ENCODE measurements at places on chromosomes 2 and 18. TPM values are rescaled to one million over a fixed set of nuclear protein-coding genes. Genes with fewer than 3 reads are reported as not detected.

PAX8 gene
- 1.3 TPM for total RNA-seq

FEV gene
- total RNA-seq, result not detected

SERPINB5 gene
- total RNA-seq, result not detected

NEB gene
- total RNA-seq, result 74.9 TPM

DNA sequence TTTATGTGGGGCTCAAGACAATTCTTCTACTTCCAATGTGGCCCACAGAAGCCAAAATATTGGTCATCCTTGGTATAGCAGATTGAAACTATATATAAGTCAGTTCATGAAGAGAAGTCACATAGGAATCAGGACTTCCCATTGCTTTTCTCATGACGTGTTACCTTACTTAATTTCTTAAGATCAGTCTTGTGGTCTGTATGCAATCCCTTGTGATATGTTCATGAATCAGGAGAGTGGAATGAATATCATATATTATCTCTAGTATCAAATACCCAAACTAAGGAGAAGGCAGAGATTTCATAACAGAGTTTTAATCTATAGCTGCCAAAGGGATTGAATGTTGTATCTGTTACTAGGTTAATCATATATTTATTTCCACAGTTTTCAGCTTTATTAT, 1390.4 kb downstream of the SUCLG1 start:
- DNase-seq, result no peak

GRCh38 chr2:65326276-65326675, 98.6 kb downstream of the ACTR2 start:
- DNase-seq, result no peak

- no peak for DNase-seq
These were observed 47.8 kb downstream of the LRRTM1 start for GRCh38 chr2:80256782-80257167.

GRCh38 chr2:207501802-207502576, 27.8 kb upstream of the CREB1 start:
- DNase-seq, result no peak

DNA sequence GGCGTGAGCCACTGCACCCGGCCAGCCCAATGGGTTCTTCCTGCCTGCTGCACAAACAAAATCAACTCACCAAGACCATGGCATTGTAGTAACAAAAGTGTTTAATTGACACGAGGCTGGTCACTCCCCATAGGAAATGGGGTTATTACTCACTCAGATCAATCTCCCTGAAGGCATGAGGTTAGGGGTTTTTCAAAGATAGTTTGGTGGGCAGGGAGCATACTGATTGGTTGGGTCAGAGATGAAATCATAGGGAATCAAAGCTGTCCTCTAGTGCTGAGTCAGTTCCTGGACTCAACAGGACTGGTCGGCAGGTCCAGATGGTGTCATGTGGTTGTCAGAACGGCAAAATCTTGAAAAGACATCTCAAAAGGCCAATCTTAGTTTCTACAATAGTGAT, 122.1 kb downstream of the TMEM17 start:
- no peak for DNase-seq

GRCh38 chr2:127541809-127542208, 6.3 kb downstream of the MYO7B start:
- DNase-seq, result no peak

- DNase-seq, result no peak
These were observed 13.2 kb downstream of the EVA1A start for GRCh38 chr2:75547345-75548035.

- DNase-seq, result no peak
These were observed 84.2 kb downstream of the ARL4C start for GRCh38 chr2:234412726-234413125.

GRCh38 chr18:44708451-44709083, 27.9 kb downstream of the SETBP1 start:
- DNase-seq, result no peak

DNA sequence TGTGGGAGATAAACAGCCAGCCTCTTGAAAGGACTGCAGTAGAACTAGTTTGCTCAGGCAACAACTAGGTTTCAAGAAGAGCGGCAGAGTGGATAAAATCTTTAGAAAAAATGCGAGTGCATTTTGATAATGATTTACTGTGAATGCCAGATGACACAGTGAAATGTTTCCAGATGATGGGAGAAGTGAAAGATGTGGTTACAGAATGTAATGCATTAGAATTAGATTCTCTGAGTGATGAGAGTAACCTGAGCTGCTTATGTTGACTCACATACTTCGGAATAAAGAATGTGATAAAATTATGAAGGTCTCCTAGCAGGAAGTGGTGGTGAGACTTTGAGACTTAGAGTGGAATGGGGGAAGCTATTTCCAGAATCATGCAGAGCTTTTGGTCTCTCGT, 184.3 kb downstream of the GULP1 start:
- DNase-seq, result peak; percentile 72

Data from SJCRH30 (cell line).